Psoas muscle (tissue), 8 donors: ENCODE measurements at places on chromosomes 11 and 22. TPM values are rescaled to one million over a fixed set of nuclear protein-coding genes. Genes with fewer than 3 reads are reported as not detected.

GRCh38 chr11:92811341-92811740 is 158.1 kb upstream of the MTNR1B start:
- no peak for DNase-seq

DNA sequence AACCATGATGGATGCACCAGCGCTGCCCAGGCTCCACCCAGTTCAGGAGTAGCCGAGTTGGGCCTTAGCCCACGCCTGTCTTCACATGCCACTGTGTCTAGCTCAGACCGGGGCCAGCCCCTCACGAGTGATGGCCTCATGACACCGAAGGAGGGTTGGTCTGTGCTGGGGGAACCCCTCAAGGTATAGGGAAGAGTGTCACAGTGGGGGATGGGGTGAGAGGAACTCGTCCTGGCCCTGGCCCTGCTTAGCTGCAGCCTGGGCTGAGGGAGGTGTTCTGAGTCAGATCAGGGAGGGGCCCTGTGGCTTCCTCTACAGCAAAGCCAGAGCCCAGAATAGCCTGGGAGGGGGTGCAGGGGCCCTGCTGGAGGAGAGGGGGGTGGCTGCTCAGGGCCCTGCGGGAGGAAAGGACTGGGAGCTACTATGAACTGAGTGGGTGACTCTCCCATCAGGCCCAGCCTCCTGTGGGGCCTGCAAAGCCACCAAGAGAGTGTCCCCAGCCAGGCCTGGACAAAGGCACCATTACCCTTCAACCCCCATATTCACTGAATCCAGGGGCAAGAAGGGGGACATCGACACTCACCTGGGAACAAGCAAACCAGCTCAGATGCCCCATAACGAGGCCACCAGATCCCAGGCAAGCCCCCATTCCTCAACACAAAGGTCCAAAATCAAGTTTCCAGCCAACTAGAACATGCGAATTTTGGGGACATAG is 41.2 kb downstream of the IGLL5 start:
- DNase-seq: no peak

PKDREJ gene
- total RNA-seq: not detected

GRCh38 chr11:70338594-70338993 is 59.7 kb upstream of the CTTN start:
- DNase-seq: no peak

- DNase-seq: no peak
Measured at GRCh38 chr22:24696551-24697001, 77.9 kb downstream of the PIWIL3 start.

DNA sequence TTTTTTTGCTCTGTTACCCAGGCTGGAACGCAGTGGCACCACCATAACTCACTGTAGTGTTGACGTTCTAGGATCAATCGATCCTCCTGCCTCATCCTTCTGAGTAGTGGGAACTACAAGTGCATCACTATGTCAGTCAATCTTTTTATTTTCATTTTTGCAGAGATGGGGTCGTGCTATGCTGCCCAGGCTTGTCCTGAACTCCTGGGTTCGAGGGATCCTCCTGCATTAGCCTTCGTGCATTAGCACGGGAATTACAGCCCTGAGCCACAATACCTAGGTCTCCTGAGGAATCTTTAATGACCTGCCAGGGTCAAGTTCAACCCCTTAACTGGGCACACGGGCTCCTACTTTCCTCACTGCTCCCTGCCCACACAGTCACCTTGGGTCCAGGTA is 4.4 kb downstream of the APOL3 start:
- DNase-seq: no peak

PYGM gene
- 2,005 TPM for total RNA-seq

DNA sequence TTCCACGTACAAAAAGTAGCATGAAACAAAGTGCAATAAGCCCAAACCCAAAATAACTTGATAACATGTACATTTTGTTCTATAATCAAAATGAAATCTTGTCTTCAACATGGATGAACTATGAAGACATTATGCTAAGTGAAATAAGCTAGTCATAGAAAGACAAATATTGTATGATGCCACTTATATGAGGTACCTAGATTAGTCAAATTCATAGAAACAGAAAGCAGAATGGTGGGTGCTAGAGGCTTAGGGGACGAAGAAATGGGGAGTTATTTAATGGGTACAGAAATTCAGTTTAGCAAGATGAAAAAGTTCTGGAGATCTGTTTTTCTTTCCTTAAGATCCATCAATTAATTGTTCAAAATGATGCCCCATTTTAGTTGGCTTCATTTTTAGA is 7.5 kb downstream of the PGM2L1 start:
- DNase-seq: no peak

CNTF gene
- total RNA-seq: 5.7 TPM

DNA sequence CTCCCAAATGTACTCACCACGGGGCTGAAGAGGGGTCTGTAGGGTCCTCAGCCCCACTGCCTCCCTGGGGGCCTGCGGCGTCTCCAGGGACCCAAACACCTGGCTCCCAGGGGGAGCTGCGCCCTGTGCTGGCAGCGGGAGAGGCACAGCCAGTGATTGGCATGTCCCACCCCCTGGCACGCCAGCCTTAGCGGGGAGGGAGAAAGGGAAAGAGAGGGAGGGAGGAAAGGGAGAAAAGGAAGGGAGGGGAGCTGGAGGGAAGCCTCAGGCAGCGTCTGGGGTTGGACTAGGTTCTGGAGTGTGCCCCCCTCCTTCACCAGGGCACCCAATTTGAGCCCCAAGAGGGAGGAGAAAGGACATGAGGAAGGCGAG is at the start of gene CHRM1:
Gene CHRM1 (minus strand): TSS at position 163 of the 372 bp plus-strand sequence. CDS start 10,263 bp downstream, outside the sequence.
- DNase-seq: peak; percentile 38

DNA sequence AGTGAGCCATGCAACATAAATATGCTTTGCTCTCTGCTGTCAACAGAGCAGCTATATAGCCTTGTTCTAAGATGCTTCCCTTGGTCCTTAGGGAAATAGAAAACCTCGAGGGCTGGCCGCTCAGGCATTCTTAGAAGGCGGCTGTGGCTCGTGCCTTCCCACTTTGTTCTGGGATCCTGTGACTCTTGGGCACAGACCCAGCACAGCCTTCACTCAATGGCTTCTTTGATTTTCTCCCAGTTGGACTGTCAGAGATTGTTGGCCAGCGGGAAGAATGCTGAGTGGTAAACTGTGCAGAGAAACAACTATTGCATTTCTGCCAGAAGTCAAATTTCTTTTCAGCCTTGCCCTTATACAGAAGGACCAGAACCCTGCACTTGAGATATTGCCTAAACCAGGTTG is 9.5 kb upstream of the MICAL2 start:
- no peak for DNase-seq

MN1 gene
- total RNA-seq: 39.3 TPM

DNA sequence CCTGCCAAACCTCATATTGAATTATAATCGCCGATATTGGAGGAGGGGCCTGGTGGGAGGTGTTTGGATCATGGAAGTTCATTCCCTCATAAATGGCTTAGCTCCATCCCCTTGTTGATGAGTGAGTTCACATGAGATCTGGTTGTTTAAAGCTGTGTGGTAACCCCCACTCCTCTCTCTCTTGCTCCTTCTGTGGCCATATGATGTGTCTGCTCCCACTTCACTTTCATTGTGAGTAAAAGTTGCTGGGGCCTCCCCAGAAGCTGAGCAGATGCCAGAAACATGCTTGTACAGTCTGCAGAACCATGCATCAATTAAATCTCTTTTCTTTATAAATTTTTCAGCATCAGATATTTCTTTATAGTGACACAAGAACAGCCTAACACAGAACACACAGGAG is 929.0 kb upstream of the FAT3 start:
- DNase-seq: no peak

KCNK7 gene
- total RNA-seq: 0.19 TPM

TEX12 gene
- 0.48 TPM for total RNA-seq

GAB4 gene
- not detected for total RNA-seq
